Hematopoietic multipotent progenitor cell treated with erythropoietin and hydrocortisone succinate and interleukin-3 and kit ligand, for 8 days (in vitro differentiated cells): ENCODE measurements at places on chromosomes 1 and 21.

- peak; percentile 81 for DNase-seq
These were observed 10.2 kb downstream of the EEIG2 start for GRCh38 chr1:108570128-108570527.

GRCh38 chr1:98032958-98033357, 112.1 kb upstream of the DPYD start:
- DNase-seq: no peak

DNA sequence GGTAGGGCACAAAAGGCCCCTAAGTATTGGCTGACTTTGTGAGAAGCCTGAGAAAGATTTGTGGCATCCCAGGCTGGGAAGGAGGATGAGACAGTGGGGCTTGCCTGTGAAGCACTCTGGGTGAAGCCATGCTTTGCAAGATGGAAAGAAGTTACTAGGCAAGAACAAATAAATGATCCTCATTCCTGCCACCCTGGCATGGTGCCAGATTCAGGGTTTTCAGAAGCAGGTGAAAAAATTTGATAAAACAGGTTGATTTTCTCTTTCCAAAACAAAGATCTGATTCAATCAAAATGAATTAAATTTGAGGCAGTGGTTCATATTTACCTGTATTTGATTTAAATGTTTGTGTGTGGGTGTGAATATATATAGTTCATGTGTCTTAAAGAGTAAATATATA, 386.9 kb upstream of the PROX1 start:
- no peak for DNase-seq

- peak; percentile 12 for DNase-seq
These were observed at the start of gene TNFSF4 for GRCh38 chr1:173206816-173207568. Gene TNFSF4, minus strand, starts transcription at chr1:173207331. Its CDS starts 155 bp downstream, at chr1:173207176.
